ENCODE measurements at places on chromosomes 5 and 9.

GRCh38 chr5:38466424-38467189, 89.8 kb downstream of the LIFR start:
- no peak for DNase-seq

DNA sequence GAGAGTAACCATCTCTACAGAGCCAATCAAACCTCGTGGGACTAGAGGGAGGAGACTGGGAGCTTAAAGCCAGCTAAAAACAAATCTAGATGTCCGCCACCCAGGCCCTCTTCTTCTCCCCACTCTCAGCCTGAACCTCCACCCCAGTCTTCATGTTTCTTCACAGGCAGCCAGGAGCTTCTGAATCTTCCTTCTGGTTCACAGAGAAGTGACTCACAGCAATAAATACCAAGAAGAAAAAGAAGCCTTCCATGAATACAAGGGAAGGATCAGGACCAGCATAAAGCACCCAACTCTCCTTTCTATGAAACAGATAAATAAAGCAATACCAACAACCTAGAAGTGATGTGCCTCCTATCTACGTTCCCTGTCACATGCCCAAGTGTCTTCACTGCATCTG, 103.3 kb upstream of the SLIT3 start:
- DNase-seq, result no peak

- DNase-seq, result no peak
These were observed 32.4 kb downstream of the MAST4 start for GRCh38 chr5:66628561-66628960.

- peak; percentile 25 for DNase-seq
These were observed 1.1 kb downstream of the BAG1 start for GRCh38 chr9:33263131-33264002.

Measured in RCC 7860 (cell line).